Thoracic aorta (tissue), 2 donors: ENCODE measurements at places on chromosomes 5 and 9. TPM values are rescaled to one million over a fixed set of nuclear protein-coding genes. Genes with fewer than 3 reads are reported as not detected.

ALDOB gene
- total RNA-seq, result not detected

PKD2L2 gene
- total RNA-seq, result not detected

SLC4A9 gene
- not detected for total RNA-seq

DBH gene
- total RNA-seq, result not detected

DAB2IP gene
- total RNA-seq, result 87.4 TPM

PGGT1B gene
- 16.6 TPM for total RNA-seq

DNA sequence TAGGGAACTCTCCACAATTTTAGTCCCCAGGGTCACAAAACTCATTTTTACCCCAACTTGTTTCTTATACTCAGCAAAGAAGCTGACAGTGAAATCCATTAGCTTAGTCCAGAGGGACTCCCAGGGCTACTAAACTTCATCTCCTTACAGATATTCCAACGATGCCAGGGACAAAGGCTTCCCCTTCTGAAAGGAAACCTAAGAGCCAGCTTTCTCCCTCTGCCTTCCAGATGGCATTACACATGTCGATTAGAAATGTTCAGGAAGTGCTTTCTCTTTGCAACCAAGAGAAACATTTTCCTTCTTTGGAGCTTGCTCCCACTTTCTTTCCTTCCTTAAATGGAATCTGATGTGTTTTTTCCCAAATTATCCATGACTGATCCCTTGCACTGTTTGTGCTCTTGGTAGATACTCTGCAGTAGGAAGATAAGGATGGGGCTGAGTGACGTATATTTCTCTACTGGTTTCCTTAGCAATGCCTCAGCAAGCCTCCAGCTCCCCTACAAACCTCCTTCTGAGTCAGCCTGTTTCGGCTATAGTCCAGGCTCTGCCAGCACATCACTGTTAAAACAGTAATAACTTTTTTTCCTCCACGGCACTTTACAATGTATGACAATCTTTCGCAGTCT, 43.0 kb upstream of the HTR4 start:
- peak overlapping the region; percentile 75 for H3K27ac ChIP-seq
- peak; percentile 9 for DNase-seq
- H3K4me3 ChIP-seq, result peak overlapping the region; percentile 70

DNA sequence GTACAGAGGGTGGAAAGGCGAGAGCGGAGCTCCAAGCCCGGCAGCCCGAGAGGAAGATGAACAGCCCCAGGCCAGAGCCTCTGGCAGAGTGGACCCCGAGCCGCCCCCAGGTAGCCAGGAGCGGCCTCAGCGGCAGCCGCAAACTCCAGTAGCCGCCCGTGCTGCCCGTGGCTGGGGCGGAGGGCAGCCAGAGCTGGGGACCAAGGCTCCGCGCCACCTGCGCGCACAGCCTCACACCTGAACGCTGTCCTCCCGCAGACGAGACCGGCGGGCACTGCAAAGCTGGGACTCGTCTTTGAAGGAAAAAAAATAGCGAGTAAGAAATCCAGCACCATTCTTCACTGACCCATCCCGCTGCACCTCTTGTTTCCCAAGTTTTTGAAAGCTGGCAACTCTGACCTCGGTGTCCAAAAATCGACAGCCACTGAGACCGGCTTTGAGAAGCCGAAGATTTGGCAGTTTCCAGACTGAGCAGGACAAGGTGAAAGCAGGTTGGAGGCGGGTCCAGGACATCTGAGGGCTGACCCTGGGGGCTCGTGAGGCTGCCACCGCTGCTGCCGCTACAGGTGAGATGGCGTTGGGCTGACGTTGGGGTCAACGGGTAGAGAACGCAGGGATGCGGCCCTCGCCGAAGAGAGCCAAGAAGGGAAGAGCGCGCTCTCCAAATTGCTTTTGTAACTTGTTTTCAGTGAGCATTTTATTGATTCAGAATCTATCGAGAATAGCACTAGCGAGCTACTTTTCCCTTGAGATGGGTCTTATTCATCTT, at the start of gene PTGER4:
TSS of gene PTGER4 (plus strand) at position 3 of the 769 bp plus-strand sequence. CDS start 1,079 bp downstream, outside the sequence.
- H3K4me3 ChIP-seq, result peak within 1 kb of the TSS; percentile 94
- H3K4me1 ChIP-seq, result no peaks in the 10 kb centered on the region
- peak within 1 kb of the TSS; percentile 73 for H3K27ac ChIP-seq
- DNase-seq, result no peak
- H3K27me3 ChIP-seq, result no peaks in the 10 kb centered on the region
- no peaks in the 10 kb centered on the region for H3K36me3 ChIP-seq

DNA sequence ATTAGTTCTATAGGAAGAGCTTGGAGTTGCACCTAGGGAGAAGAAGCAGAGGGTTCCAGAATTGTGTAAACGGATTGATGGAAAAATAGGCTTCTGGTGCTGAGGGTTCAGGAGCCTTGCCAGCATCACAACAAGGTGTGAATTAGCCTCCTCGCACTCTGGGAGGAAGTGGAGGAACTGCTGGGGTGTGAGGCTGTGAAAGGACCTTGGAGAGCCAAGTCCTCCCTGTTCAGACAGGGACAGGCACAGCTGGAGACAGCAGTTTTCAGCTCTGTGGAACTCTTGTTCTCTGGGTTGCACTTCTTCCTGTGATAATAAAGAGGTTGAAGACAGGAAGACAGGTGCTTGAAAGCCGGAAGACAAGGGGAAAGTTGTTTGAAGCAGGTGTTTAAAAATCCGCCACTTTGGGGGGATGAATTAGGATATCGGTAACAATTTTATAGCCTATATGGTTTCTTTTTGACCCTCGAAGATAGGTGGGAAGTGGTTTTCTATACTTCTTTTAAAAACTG, 22.6 kb downstream of the DAPK1 start:
- H3K36me3 ChIP-seq, result no peaks in the 10 kb centered on the region
- no peak overlapping the region for H3K4me3 ChIP-seq
- H3K4me1 ChIP-seq, result no peaks in the 10 kb centered on the region
- no peak overlapping the region for H3K27ac ChIP-seq
- no peaks in the 10 kb centered on the region for H3K27me3 ChIP-seq

GRCh38 chr5:134758176-134758503, 439 bp upstream of the DDX46 start:
- H3K4me3 ChIP-seq, result peak overlapping the region; percentile 87
- peak overlapping the region; percentile 21 for H3K27ac ChIP-seq
- H3K4me1 ChIP-seq, result peaks cover 18% of the 10 kb centered on the region
- no peaks in the 10 kb centered on the region for H3K27me3 ChIP-seq

- H3K27ac ChIP-seq, result no peak overlapping the region
- DNase-seq, result no peak
- no peaks in the 10 kb centered on the region for H3K36me3 ChIP-seq
Measured at GRCh38 chr9:93818827-93819472, 136.2 kb downstream of the BARX1 start.

DNA sequence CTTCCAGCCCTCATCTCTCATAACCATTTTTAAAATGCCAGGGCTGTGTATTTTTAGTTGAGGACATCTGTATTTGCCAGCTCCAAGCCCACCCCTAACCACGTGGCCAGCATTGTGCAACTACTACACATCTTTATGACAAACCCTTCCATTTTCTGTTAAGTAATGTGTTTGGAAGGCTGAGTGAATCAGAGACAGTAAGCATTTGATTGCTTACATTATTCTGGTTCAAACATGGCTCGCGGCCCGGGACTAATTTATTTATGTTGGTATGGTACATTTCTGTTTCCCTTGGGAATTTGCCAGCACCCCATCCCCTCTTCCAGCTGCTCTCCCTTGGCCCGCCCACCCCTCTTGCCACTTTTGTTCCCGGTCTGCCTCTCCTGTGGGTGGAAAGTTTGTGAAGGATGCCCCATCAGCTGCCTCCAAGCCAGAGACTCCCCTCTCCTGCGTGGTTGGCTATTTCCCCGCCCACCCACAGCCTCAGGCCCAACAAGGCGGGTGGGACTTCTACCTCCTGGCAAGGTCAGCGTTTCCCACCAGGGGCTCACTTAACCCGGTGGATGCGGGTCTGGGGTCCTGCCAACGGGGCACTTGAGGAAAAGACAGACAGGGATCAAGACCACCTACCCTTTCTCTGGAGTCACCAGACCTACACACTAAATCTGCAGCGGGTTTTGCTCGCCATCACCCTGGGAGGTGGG, 162.2 kb downstream of the HSD17B3 start:
- H3K27ac ChIP-seq, result peak overlapping the region; percentile 32
- no peaks in the 10 kb centered on the region for H3K36me3 ChIP-seq
- H3K4me1 ChIP-seq, result peaks cover 22% of the 10 kb centered on the region
- no peaks in the 10 kb centered on the region for H3K27me3 ChIP-seq
- peak; percentile 71 for DNase-seq

GRCh38 chr9:33952066-33952465, 96.6 kb downstream of the UBAP2 start:
- H3K27ac ChIP-seq, result no peak overlapping the region
- no peak for DNase-seq
- H3K36me3 ChIP-seq, result peaks cover 6% of the 10 kb centered on the region
- peaks cover 3% of the 10 kb centered on the region for H3K4me1 ChIP-seq

GRCh38 chr5:134468921-134469400, 56.5 kb upstream of the JADE2 start:
- H3K4me1 ChIP-seq, result peaks cover 26% of the 10 kb centered on the region
- DNase-seq, result no peak

- H3K36me3 ChIP-seq, result no peaks in the 10 kb centered on the region
- DNase-seq, result no peak
- H3K4me1 ChIP-seq, result no peaks in the 10 kb centered on the region
- H3K27me3 ChIP-seq, result no peaks in the 10 kb centered on the region
- no peak overlapping the region for H3K4me3 ChIP-seq
- no peak overlapping the region for H3K27ac ChIP-seq
Measured at GRCh38 chr9:80197661-80198060, 625.9 kb downstream of the TLE4 start.

- H3K27ac ChIP-seq, result no peak overlapping the region
- no peak overlapping the region for H3K4me3 ChIP-seq
- no peaks in the 10 kb centered on the region for H3K4me1 ChIP-seq
Measured at GRCh38 chr5:156929366-156929948, 33.6 kb downstream of the TIMD4 start.

GRCh38 chr9:93701494-93702218, 125.3 kb downstream of the PHF2 start:
- no peak overlapping the region for H3K4me3 ChIP-seq
- H3K4me1 ChIP-seq, result no peaks in the 10 kb centered on the region
- H3K36me3 ChIP-seq, result no peaks in the 10 kb centered on the region
- H3K27ac ChIP-seq, result no peak overlapping the region

DNA sequence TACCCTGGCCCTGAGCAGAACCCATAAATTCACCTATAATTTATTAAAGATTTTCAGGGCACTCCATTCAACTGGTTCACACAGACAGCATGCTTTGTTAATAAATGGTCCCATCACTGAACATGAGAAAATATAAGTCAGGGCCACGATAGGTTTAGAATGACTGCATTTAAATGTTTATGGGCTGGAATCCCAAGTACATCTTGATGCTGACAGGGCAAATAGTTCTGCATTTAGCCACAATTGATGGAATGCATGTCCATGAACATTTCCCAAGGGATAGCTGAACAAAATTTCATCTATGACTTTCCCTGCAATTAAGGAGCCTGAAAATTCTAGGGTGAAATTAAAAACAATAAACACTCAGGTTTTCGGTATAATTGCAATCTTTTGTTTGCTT, 124.5 kb downstream of the CAAP1 start:
- no peaks in the 10 kb centered on the region for H3K4me1 ChIP-seq
- no peaks in the 10 kb centered on the region for H3K27me3 ChIP-seq
- no peak for DNase-seq
- no peak overlapping the region for H3K4me3 ChIP-seq
- no peak overlapping the region for H3K27ac ChIP-seq

- no peaks in the 10 kb centered on the region for H3K4me1 ChIP-seq
- no peaks in the 10 kb centered on the region for H3K27me3 ChIP-seq
- no peak overlapping the region for H3K4me3 ChIP-seq
- DNase-seq, result no peak
Measured at GRCh38 chr9:133207540-133208170, 1.4 kb downstream of the OBP2B start.

GRCh38 chr9:138067613-138068367, 190.2 kb downstream of the CACNA1B start:
- no peaks in the 10 kb centered on the region for H3K27me3 ChIP-seq
- H3K36me3 ChIP-seq, result no peaks in the 10 kb centered on the region
- H3K4me3 ChIP-seq, result no peak overlapping the region
- no peak for DNase-seq

GRCh38 chr5:172454358-172455086, at the start of gene SH3PXD2B:
Gene SH3PXD2B, minus strand, starts transcription at chr5:172454525. Its CDS starts 173 bp downstream, at chr5:172454352.
- no peaks in the 10 kb centered on the region for H3K27me3 ChIP-seq
- H3K27ac ChIP-seq, result peak within 1 kb of the TSS; percentile 75
- no peaks in the 10 kb centered on the region for H3K36me3 ChIP-seq
- peak within 1 kb of the TSS; percentile 93 for H3K4me3 ChIP-seq
- H3K4me1 ChIP-seq, result peaks cover 50% of the 10 kb centered on the region

GRCh38 chr9:17005056-17005823, 129.6 kb upstream of the CNTLN start:
- no peaks in the 10 kb centered on the region for H3K27me3 ChIP-seq
- no peaks in the 10 kb centered on the region for H3K4me1 ChIP-seq
- H3K4me3 ChIP-seq, result peak overlapping the region; percentile 44
- peak overlapping the region; percentile 16 for H3K27ac ChIP-seq

DNA sequence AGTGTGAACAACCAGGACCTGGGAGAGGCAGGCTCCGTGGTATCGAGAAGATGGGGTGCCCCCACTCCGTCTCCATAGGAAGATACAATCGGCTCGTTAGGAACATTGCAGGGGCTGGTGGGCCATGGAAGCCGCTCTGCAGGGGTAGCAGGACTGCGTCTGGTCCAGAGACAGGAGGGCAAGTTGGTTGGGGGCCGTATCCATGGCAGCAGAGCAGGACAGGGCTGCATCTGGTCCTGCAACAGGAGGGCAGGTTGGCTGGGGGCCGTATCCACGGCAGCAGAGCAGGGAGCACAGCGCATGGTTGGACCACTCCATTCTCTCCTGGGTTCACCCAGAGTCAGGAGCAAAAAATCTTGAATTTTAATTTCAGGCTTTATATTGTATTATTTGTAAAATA, 98.2 kb downstream of the ANKRD33B start:
- no peaks in the 10 kb centered on the region for H3K27me3 ChIP-seq
- peaks cover 4% of the 10 kb centered on the region for H3K4me1 ChIP-seq
- no peak overlapping the region for H3K4me3 ChIP-seq
- DNase-seq, result no peak
- no peaks in the 10 kb centered on the region for H3K36me3 ChIP-seq

DNA sequence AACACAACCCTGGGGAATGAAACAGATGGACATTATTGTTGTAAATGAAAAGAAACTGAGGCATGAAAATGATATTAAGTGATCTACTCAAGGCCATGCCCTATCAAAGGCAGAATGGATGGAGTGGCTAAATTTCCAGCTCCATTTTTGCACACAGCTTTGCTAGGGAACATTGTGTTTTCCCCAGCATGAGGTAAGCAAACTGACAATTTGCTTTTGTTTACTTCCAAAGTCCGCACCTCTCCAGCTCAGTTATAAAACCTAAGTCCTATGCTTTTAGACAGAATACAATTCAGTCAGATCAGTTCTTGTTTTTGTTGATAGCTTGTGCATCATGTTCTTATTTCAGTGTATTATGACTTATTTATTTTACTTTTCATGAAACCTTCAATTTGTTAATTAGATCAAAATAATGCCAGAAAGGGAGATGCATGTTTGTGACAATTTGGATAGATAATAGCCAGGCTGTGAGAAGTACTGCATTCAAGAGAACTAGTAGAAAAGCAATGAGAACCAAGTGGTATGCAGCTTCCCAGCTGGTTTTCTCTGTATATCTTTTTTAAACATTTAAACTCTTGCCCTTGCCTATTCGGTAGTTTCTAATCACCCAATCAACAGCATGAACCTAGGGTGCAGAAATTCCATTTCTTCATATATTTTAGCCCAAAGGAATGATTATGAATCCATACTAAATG, 380.8 kb downstream of the SPATA31D1 start:
- no peaks in the 10 kb centered on the region for H3K36me3 ChIP-seq
- H3K27me3 ChIP-seq, result no peaks in the 10 kb centered on the region
- no peak overlapping the region for H3K4me3 ChIP-seq
- DNase-seq, result no peak
